ENCODE measurements at places on chromosomes 2 and 18.
A peak's percentile ranks its signal among the peaks of the same experiment; 100 is the strongest.

GRCh38 chr2:202726070-202726469 is 91.3 kb downstream of the FAM117B start:
- no peak for DNase-seq

GRCh38 chr2:197926673-197927072 is 122.3 kb downstream of the PLCL1 start:
- no peak for DNase-seq

- no peak for DNase-seq
Observed at GRCh38 chr2:161625314-161625919, 1.2 kb downstream of the SLC4A10 start.

GRCh38 chr2:20490300-20491181 is 43.7 kb downstream of the RHOB start:
- DNase-seq, result no peak

DNA sequence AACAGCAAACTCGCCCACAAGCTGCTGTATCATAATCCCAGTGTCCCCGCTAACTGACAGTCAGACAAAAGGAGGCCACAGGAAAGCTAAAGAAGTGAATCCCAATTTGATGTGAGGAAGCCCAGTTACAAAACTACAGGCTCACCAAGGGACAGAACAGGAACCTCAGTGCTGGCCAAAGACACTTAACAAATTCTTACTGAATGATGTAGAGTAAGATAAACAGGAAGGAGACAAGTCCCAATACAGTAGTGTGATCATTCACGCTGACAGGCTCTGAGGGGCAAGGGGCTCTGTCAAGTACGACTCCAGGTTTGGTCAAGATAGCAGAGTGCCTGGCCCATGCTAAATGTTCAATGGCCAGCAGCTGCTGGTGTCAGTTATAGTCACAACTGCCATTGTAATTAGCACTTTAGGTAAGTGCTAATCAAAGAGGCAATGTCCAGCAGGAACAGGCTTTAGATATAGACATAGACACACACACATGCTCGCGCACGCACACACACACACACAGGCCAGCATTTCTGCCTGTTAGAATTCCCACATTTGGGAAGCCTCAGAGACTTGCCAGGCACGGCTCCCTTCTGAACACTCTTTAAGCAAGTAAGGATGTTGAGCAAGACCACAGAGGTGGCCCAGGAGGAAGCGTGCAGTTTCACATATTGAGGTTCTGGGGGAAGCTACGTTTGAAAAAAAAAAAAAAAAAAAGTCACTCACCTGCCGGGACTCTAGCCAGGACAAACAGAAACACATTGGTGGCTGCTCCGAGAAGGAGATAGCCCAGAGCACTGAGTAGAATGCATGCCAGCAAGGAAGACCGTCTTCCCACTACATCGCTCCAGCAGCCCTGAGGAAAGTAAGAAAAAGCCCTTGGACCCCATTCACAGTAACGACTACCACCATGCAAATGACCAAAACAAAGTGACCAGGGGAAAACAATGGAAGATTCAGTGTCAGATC is 35.4 kb upstream of the TMEM182 start:
- no peak for DNase-seq

DNA sequence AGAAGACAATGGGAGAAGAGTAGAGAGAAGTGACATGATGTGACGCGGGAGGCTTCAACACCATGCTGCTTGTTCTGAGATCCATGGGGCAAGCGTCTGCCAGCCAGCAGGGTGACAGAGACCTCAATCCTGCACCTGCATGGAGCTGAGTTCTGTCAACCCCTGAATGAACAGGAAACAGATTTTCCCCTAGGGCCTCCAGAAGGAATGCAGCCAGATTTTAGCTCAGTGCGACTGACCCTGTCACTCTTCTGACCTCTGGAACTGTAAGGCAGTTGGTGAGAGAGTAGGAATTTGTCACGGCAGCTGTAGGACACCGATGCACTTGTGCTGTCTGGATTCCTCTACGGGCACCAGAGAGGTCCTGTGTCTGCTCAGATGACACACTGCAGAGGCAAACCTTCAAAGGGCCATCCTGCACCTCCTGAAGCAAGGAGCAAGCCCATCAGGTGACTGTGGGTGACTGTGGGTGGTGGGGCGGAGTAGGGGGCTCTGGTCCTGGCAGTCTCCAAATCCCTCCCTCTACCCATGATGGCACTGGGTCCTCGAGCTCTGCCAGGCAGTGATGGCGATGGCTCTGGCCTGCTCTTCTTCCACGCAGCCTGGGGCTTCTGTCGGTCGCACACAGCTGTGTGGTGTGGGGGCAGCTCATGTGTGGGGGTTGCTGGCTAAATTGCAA is 194.3 kb upstream of the TWIST2 start:
- DNase-seq, result no peak

- DNase-seq, result peak; percentile 69
Observed at GRCh38 chr2:227471924-227472264, at the start of gene AGFG1. AGFG1 (plus strand) TSS chr2:227472156; CDS start chr2:227472422, 266 bp downstream.

GRCh38 chr2:31286961-31287550 is 53.1 kb downstream of the EHD3 start:
- no peak for DNase-seq

- no peak for DNase-seq
Observed at GRCh38 chr18:23971666-23972230, 42.8 kb upstream of the TTC39C start.

GRCh38 chr2:28055325-28055970 is 164.9 kb downstream of the BABAM2 start:
- no peak for DNase-seq

GRCh38 chr2:220165401-220165800 is 538.0 kb downstream of the SLC4A3 start:
- peak; percentile 74 for DNase-seq

Data from NCI-H1105 (cell line).